ENCODE measurements at places on chromosomes 6 and 20.

DNA sequence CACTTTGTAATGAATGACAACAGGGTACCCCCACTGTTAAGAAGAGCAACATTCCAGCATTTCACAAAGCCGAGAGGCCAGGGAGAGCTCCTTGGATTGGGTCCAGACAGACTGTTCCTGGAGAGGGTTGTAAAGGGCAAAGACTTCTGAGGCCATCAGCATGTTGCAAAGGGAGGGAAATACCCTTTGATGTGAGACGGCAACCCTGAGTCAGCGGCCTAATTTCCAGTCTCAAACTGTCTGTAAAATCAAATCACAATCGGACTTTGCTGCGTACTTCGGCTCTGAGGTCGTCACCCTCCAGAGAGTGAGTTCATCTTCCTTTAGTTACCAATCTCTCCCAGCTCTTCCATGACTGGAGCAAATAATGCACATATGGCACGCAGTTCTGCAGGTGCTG, 101.0 kb upstream of the DTNBP1 start:
- no peak for DNase-seq

DNA sequence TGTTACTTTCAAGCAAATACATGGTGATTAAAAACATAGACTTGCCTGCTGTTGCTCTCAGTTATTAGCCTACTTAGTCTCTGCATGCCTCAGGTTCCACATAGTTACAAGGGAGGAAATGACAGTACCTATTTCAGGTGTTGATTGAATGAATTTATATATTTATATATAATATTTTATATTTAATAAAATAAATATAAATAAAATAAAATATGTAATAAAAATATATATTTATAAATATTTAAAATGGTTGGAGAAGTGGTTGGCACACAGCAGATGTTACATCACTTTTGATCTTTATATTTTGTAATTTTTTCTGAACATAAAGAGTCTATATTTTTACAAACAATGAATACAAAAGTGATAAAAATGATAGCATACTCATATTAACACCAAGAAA, 716.0 kb upstream of the EYS start:
- no peak for DNase-seq

- DNase-seq, result no peak
Observed at GRCh38 chr20:45576995-45577394, 2.1 kb downstream of the WFDC8 start.

DNA sequence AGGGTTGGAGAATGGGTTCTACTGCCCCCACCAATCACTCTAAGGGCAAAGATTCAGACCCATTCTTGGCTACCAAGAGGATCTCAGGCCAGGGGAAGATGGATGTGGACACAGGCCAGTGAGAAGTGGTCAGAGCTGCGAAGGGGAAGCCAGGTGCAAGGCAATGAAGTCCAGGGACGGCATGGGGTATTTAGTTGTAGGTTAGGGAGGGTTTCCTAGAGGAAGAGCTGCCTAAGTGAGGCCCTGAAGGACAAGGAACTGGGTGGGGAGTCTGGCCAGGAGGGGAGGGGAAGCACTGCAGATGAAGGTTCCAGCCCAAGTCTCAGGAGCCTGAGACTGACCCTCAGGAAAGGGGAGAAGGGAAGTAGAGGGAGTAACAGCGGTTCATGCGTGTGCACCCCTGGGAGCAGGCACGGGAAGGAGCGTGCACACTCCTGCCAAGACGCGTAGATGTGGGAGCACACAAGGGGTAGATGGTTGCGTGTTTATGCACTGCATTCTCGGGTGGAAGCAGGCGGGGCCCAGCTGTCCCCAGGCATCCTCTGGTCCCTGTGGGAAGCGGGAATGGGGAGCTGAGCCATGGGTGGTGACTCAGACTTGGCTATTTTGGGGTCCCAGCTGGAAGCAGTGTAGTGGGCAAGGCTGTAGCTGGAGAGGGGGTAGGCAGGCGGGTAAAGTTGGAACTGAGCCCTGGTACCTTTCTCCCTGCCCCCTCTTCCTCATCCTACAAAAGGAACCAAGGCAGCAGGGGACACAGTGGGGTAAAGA, 3.3 kb downstream of the ACTL10 start:
- no peak for DNase-seq

GRCh38 chr20:46959081-46959692, 64.5 kb downstream of the EYA2 start:
- no peak for DNase-seq
